ENCODE measurements at places on chromosomes 7 and 10. TPM values are rescaled to one million over a fixed set of nuclear protein-coding genes. Genes with fewer than 3 reads are reported as not detected.
A peak's percentile ranks its signal among the peaks of the same experiment; 100 is the strongest.

The CRTAC1 gene
- not detected for total RNA-seq

GRCh38 chr10:129131457-129132132 lies 335.4 kb upstream of the MGMT start:
- no peak for DNase-seq

The CYP26C1 gene
- total RNA-seq = 0.14 TPM

DNA sequence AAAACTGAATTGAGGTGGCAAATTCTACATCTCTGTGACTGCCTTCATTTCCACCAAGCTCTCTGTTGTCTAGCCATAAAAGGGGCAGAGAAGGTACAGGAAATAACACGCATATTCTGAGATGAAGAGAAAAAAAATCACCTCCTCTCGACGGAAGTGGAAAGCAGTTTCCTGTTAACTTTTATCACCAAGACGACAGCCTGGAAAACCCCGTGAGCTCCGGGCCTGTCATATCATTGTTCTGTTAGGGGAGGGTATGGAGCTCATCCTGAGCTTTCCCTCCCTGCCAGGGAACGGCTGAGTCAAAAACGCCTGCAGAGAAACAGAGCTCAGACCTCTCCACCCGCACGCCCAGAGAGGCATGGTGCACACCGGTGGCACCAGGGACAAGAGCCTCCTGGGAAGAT lies 200.3 kb downstream of the PRPF18 start:
- no peak for DNase-seq

DNA sequence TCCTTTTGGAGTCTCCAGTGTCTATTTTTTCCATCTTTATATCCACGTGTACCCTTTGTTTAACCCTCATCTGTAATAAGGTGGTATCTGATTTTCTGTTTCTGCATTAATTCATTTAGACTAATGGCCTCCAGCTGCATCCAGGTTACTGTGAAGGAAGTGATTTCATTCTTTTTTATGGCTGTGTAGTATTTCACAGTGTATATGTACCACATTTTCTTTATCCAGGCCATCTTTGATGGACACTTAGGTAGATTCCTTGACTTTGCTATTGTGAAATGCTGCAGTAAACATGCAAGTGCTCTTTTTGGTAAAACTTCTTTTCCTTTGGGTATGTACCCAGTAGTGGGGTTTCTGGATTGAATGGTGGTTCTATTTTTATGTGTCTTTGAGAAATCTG lies 128.0 kb upstream of the MTPN start:
- no peak for DNase-seq

DNA sequence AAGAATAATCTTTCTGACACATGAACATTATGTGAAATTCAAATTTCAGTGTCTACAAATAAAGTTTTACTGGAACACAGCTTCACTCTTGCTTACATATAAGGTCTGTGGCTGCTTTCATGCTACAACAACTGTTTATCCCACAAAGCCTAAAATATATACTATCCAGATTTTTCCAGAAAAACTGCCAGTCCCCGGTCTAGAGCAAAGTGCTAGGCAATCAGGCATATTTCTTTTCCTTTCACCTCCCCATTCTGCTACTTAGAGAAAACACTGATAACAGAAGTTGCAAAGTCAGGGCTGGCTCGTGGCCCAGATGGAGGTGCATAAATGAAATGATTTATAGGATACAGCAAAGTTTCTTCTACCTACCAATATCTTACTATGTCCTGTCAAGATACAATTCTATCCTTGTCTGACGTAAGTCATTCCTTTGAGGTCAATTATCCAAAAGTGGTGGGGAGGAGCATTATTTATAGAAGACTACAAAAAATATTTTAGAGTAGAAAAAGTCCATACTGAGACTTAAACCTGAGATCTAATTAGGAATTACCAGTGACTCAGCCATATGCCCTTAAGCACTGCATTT lies 384.1 kb downstream of the NXPH1 start:
- no peak for DNase-seq

- DNase-seq = no peak
Observed at GRCh38 chr7:152462995-152463708, 27.3 kb upstream of the KMT2C start.

The GJD4 gene
- not detected for total RNA-seq

DNA sequence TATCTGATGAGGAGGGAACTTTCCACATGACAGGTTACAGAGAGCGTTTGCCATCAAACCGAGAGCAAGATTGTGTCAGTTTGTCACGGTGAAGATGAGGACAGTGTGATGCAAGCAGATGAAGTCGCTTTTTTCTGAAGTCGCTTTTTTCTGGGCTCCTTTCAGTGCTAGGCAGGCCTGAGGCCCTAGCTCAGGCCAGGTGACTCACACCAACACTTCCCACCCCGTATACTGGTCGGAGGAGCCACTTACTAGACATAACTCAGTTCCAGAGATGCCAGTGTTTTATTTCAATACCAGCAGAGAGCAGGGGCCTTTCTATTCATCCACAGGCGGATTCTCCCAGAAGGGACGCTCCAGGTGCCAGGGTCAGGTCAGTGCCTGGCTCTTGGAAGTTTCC lies 58.9 kb downstream of the SFMBT2 start:
- DNase-seq = peak; percentile 24

GRCh38 chr7:155819186-155819585 lies 6.9 kb upstream of the SHH start:
- no peak for DNase-seq

DNA sequence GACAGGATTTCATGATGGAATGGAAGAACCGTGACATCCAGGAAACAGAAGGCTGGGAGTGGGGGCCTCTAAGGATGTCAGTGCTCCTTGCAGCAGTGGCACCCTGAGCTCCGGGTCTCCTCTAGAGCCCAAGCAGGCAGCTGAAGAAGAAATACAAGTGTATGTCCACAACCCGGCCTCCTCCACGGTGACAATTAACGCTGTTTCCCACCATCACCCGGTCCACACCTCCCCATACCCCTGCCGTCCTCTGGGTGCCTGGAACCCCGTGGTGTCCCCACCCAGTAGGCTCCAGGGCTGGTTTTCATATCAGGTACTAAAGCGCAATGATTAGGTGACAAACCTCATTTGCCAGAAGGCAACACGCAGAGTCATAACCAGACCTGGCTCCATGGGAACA lies 30.3 kb downstream of the GRID1 start:
- DNase-seq = no peak
